CD4-positive, alpha-beta T cell treated with Interleukin-6 at 100 ng/mL for 8 hours (primary cell): ENCODE measurements at places on chromosomes 5 and 9.
A peak's percentile ranks its signal among the peaks of the same experiment; 100 is the strongest.

DNA sequence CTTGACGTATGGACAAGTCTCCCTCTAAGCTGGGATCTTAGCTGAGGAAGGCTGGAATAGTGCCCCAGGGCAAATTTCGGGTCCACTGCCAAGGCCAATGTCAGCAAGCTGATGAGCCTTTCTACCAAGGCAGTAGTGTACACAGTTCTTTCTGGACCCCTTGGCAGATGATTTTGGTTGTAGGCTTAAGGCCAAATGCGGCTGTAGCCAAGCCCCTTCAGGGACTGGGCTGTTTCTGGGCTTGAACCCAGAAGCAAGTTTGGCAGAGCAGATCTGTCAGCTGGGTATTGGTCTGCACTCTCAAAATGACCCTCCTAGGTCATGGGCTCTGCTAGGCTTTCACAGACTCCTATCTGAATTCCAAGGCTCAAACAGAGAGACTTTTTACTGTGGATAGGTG is 121.6 kb downstream of the ADAMTSL1 start:
- no peak for DNase-seq

DNA sequence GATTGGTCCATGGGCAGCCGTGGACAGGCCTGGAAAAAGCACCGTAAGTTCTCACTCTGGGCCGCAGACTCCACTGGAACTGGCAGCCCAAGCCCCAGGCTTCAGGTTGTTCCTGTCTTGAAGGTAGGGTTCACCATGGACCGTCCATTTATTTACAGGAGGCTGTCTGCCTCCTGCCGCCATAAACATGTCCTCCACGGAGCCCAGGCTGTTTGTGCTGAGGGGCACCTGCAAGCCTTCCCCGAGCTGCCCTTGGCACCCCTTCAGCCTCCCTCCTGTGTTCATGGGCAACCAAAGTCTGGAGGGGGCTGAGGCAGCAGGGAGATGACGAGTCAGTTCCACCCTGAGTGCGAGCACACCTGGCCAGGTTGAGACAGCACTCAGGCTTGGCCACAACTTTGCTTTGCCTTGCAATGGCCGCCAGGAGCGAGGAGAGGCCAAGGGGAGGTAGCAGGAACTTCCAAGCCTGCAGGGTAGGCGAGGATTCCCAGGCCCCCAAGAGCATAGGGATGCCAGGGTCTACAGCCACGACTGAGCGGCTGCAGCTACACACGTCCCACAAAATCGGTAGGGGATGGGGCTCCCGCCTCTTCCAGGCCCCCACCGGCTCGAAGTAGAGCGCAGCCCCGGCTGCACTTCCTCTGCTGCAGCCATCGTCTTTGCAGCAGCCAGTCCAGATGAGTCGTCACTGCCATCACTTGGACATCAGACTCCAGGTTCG is 1625.6 kb upstream of the ACO1 start:
- DNase-seq = no peak

- DNase-seq = peak; percentile 32
Observed at GRCh38 chr9:107243742-107244141, 39.3 kb upstream of the RAD23B start.

DNA sequence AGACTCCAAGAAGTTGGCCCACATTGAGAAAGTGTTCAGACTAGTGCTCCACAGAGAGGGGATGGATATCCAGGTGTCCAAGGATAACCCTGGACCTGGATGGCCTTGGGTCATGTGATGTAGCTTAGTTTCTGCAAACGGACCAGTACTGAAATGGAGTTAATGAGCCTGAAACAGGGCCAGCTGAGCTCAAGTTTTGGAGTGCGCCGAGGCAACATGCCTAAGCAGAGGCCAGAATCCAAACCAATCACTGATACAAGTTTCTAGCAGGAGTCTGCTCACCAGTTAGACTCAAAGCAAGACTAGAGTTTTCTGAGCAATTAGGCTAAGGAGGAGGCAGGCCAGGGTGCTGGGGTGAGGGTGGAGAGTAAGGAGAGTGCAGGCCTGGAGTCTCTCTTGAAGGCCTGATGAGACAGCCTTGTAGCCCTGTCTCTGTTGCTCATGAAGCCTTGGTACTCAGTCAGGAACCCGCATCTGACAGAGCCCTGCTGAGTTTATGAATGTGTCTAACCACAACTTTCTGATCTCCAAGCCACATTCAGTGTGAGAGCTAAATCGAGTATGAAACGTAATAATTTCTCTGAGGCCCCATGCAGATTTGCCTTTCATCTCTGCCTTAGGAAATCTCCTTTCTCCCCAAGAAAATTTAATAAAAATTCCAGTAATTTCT is 68.9 kb upstream of the EQTN start:
- no peak for DNase-seq

DNA sequence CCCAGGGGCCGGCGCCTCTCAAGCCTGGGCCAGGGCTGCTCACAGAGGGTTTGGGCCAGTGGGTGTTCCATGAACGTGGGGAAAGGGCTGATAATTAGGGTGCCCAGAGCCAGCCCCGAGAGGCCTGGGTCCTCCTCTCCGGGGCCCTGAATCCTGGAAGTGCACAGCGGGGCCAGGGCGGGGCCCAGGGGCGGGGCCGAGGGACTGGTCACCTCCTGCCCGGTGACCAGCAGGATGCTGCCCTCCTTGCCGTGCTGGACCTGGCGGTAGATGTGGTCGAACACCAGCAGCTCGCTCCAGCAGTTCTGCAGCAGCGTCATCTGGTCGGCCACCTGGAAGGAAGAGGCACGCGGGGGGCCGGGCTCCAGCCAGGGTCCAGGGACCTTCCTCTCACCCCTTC is 14.4 kb downstream of the NR5A1 start:
- DNase-seq = no peak

DNA sequence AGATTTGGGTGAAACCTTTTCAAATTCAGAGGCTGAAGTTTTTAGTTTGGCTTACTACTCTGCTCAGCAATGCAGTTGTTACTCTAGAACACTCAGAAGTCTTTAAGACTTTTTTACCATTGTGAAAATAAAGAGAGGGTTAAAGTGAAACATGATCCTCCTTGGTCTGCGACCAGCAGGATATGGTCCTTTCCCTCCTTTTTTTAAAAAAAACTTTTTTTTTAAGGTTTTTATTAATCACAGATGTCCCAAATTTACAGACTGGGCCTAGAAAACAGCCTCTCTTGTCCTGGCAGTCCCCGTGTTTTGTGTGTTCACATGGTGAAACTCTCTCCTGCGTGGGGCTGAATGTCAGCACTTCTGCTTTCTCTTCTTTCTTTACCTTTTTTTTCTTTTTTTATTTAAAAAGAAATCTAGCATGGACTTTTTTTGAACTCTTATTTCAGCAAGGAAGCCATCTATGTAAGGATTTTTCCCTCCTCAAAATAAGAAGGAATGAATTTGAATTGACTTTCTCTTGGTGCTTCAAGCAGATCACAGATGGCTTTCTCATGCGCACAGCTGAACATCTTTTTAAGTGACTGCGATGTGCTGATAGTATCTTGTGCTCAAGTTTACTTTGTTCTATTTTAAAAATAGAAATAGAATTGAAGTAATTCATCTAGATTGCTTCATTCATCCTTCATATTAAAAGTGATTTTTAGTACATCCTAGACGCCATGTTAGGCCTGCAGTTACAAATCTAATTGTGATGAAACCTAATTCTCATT is 128.7 kb upstream of the OTULINL start:
- no peak for DNase-seq

DNA sequence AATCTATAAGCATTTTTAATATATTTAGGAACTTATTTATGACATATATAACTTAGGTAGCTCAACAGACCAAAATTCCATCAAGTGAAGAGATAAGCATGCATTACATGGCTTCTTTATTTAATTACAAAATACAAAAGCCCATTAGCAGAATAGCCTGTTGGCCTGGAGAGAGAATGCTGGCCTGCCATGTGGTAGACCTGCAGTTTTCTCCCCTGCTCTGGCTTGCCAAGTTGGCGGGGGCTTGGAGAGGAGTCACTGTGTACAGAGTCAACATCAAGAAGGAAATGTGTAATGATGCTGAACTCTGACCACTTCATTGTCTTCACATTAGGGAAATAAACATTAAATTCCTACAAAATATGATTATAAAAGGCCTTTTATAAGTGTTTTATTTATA is 69.8 kb upstream of the CNTLN start:
- no peak for DNase-seq
